NCI-H226 (cell line): ENCODE measurements at places on chromosomes 7 and 10.
A peak's percentile ranks its signal among the peaks of the same experiment; 100 is the strongest.

DNA sequence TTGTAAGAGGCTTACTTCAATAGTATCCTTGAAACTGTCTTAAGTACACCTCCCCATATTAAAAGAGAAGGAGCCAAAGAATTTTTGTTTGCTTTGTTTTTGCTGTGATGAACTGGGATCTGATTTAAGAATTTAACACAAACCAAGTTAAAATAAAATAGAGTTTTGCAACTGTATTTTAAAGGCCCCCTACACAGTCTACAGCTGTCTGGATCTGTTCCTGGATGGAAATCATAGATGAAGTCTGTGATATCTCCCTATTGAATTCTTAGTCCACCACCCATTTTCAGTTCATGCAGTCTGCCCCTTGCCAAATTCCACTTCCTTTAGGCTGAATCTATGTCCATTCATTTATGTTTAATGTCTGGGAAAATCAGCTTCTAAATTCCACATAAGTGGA is 169.8 kb upstream of the MEOX2 start:
- no peak for DNase-seq

DNA sequence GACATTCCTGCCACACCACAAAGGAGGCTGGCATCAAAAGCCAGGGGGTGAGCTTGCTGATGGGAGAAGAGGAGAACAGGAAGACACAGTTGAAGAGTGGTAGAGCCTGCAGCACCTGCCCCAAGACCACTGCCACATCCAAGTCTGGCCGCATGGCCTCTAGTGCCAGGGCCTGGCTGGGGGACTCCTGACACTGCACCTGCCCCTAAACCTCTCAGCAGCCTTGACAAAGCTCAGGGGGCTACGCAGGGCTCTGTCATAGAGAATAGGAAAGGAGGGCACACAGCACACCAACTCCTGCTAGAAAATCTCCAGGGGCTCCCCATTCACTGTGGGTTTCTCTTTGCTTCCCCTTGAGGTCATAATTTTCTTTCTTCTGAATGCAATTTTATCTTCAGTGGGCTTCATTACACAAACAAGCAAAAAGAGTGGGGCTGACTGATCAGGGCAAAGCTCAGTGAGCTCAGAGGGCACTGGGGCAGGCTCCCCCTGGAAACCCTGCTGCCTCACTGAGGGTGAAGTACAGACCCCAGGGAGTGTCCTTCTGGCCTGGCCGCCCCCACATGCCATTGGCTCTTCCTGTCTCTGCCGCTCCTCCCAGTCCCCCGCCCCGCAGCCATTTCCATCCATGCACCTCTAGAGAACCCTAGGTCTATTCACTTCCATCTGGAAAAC is 37.2 kb downstream of the VOPP1 start:
- no peak for DNase-seq

GRCh38 chr7:142581341-142581740 is 167.9 kb upstream of the PRSS1 start:
- peak; percentile 43 for DNase-seq

- no peak for DNase-seq
Observed at GRCh38 chr7:112260911-112261310, 54.4 kb downstream of the ZNF277 start.

DNA sequence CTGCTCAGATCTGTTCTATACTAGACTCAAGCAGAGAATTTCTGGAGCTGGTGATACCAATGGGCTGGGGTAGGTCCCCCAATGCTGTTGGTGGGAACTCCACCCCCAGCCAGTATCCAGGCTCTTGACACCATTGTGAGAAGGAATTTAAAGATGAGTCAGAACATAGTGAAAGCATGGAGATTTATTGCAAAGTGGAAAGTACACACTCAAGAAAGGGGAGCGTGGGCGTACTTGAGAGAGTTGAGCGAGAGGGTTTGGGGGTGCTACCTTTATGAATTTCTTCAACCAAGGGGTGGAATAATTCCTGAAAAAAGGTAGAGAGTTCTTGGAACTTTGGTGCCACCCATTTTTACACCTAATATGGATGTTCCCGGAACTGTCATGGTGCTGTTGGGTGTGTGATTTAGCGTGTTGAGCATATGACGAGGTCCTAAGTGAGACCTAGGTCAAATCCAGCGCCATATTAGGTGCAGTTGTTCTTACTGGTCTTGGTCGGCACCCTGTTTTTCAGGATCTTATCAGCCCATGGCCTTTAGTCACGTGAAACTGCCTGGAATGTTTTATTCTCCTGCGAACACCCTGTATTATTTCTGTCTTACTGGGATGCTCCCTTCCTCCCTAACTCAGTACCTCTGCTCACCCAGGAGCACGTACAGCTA is 122.0 kb upstream of the AHR start:
- DNase-seq = no peak

- DNase-seq = peak; percentile 56
Observed at GRCh38 chr7:35035511-35035961, 1.7 kb downstream of the DPY19L1 start.

GRCh38 chr10:44261710-44262455 is 123.0 kb downstream of the CXCL12 start:
- DNase-seq = no peak

- no peak for DNase-seq
Observed at GRCh38 chr7:30649717-30650420, 32.4 kb downstream of the CRHR2 start.

GRCh38 chr10:33153251-33153967 is 181.1 kb downstream of the NRP1 start:
- no peak for DNase-seq

- no peak for DNase-seq
Observed at GRCh38 chr7:55470261-55470660, 102.0 kb downstream of the VOPP1 start.

DNA sequence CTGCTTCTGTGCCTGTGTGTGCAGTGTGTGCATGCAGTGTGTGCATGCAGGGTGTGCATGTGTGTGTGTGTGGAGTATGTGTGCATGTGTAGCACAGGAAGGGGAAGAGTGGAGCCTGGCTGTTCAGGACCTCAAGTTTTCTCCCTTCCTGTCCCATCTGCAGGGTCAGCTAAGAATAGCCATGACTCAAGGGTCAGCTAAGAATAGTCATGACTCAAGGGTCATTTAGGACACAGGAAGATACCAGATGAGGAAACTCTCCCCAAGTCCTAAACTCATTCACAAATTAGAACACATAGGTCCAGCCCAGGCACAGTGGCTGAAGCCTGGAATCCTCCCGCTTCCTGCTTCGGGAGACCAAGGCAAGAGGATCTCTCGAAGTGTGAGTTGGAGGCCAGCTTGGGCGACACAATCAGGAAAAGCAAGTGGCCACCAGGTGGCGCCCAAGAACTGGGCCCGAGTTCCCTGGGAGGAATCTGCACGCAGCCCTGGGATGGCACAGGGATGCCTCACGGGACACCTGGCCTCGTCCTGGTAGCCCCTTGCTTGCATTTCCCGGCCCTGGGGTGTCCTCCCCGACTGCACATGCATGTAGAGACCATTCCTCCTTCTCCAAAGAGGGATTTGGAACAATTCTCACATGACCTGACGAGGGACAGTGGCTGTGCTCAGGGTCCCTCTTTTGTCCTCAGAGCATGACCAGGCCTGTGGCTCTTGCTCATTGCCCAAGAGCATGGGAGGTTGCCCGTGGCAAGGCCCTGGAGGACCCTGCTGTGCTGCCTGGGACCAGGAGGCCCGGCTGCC is 21.4 kb upstream of the VOPP1 start:
- DNase-seq = peak; percentile 42

- no peak for DNase-seq
Observed at GRCh38 chr10:129055986-129056385, 411.1 kb upstream of the MGMT start.

GRCh38 chr7:128176696-128177095 is 64.4 kb upstream of the LEP start:
- DNase-seq = peak; percentile 20

DNA sequence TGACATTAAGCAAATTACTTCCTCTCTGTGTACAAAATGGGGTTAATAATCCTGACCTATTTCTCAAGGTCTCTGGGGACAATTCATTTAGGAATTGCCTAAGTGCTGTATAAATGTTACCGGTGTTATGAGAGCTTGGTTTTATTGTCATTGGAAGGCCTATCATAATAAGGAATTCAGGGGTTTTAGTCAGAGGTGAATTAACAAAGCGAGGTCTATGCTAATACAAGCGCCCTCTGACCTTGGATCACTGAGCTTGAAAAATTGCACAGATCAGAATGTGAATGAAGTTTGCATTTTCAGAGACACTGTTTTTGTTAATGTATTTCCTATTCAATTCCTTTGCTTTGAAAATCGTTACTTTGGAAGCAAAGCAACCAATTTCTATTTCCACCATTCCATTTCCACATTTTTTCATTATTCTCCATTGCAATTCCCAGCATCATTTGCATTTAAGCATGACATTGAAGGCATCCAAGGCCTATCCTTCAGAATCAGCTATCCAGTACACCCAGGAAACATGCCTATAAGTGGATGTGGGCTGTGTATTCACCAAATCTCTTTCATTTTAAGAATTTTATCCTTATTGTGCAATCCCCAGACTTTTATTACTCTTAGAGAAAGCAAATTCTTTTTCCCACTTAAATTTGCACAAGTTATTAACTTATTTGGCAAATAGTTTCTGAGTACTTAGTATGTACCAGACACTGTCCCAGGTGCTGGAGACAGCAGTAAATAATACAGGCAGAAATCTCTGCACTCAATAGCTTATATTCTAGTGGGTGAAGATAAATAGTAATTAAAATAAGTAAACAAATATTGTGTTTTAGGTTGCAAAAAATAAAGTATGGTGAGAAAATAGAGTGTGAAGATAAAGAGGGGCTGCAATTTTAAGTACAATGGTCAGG is 133.1 kb downstream of the NRCAM start:
- DNase-seq = no peak

DNA sequence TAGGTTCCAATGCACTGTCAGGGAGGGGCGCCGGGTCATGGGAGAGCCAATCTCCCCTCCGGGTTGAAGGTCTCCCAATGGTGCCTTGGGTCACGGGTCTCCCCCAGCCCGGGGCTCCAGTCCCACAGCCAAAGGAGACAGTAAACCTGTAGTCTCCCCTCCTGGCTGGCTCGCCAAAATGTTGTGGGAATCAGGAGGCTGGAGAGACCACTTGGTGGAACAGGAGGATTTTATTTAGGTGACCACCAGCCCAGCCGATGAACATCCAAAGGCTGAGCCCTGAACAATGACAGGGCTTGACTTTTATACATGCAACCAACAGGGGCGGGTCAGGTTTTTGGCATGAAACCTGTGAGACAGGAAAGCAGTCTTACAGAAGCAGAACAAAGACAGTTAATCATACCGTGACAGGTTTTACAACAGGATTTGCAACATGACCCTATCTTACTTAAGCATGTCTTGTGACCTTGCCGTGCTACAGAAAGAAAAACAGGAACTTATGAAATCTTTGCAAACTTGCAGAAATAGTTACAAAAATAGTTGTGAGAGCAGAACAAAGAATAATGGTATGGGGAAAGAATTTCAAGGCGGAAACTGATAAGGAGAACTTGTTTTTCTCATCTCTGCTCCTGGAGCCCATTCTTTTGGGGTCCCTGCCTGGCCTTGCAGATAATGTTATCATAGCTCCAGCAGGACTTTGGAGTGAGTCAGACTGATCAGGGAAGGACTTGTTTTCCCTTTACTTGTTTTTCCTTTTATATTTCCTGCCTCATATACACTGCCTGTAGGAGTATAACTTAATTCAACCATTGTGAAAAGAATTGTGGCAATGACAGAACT is 7.1 kb downstream of the ERV3-1 start:
- peak; percentile 93 for DNase-seq

DNA sequence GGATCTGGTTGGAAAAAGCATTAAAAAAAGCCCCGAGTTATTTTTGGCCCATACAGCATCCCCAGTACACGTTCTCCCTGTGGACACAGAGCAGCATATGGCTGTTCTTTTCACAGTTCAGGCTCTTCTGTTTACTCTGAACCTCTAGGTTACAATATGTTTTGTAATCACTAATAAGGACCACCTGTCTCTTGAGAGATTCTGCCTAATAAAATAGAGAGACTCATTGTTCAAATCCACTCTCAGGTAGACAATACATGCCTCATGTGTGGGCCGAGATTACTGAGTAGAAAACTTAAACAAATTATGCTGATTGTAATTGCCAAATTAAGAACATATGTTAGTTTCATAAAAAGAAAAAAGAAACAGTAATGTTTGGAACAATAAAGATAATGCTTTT is 647.7 kb downstream of the GRM8 start:
- DNase-seq = no peak

- no peak for DNase-seq
Observed at GRCh38 chr10:43084812-43085211, 7.9 kb downstream of the RET start.

DNA sequence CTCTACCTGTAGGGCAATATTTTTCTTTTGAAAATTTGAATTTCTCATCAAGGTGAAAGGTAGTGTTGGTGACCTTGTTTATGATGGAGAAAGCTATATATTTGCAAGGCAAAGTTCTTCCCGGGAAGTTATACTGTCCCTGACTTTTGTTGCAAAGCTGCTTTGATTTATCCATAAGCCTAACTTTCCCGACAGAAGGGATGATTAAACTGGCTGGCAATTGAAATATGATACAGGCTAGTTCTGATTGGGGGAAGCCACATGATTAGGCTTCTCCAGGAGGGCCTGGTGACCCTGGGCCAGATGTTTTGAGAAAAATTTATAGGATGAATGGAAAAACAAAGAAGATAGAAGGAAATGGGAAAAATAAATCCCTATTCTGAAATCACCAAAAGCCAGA is 215.5 kb downstream of the ACTR3B start:
- no peak for DNase-seq

DNA sequence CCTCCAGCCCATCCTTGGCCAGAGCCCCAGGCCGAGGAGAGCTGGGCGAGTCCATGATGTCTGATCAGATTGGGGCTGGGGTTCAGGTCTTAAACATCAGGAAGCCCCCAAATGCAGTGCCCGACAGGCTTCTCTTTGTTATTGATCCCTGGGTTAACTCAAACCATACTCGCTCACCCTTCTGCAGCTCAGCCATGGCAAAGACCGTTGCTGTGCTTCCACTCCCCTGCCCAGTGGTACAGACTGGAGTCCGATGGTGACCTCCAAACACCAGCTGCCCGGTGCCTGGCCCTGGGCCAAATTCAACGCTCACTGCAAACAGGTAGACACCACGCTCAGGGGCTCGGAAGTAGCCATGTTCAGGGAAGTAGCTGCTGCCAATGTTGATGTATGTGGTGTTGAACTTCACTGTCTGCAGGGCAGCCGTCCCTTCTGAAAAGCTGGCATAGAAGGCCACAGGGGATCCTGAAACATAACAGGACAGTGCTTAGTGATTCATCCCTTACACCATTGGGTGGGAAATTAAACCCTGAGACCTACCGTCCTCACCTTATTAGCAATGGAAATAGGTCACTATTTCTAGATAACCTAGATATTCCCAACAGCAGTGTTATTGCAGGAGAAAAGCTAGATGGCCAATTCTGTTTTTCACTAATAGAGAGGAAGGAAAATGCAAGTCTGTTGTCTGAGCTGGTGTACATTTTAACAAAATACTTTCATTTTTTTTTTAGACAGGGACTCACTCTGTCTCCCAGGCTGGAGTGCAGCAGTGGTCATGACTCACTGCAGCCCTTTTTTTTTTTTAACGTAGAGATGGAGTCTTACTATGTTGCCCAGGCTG is 20.5 kb downstream of the MMRN2 start:
- no peak for DNase-seq

GRCh38 chr7:142153400-142153799 is 41.9 kb downstream of the MGAM2 start:
- no peak for DNase-seq
